C1 segment of cervical spinal cord (tissue), 14 donors: ENCODE measurements at places on chromosomes 2 and 18.

GRCh38 chr18:73462092-73462491 is 594.3 kb upstream of the NETO1 start:
- no peak for DNase-seq

- no peak for DNase-seq
These were observed 15.2 kb upstream of the CCDC74B start for GRCh38 chr2:130160131-130160530.

- DNase-seq: no peak
These were observed 80.0 kb upstream of the ZNF532 start for GRCh38 chr18:58784601-58785137.

GRCh38 chr18:36127836-36128529 is 1.2 kb downstream of the SLC39A6 start:
- DNase-seq: peak; percentile 30

- no peak for DNase-seq
These were observed 435.9 kb downstream of the TSN start for GRCh38 chr2:122191331-122191730.

DNA sequence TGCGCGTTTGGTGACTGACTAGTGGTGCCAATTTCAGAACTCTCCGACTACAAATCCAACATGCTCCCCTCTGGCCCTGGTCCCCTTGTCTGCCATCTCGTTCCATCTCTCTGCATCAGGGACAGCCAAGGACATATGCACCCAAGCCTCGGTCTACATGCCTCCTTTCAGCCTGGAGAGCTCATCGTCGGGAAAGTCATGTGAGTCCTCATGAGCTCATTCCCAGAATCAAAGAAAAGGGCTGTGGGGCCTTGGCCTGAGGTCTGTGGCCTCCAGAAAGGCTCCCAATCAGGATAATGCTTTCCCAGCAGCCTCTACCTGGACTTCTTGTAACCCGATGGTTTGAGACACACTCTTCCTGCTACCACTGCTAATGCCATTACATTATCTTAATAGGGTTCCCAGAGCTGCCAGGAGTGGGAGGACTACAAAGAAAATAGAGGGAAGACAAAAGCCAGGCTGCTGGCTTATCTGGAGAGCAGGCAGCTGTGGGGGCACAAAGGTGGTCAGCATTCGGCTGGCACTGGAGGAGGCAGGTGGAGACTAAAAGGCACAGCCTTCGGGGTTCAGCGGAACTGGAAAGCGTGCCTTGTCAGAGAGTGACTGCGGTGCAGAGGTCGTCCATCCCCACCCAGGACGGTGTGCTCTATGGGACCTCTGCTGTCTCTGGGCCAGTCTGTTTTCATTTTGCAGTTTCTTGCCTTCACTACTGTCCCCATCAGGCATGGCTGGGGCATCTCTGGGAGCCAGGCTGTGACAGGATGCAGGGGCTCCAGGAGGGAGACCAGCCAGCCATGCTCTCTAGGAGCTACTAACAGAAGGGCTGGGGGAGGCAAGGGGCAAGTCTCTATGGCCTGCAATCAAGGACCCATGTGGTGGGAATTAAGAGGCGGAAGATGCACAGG is 104.4 kb upstream of the SMAD2 start:
- no peak for DNase-seq

DNA sequence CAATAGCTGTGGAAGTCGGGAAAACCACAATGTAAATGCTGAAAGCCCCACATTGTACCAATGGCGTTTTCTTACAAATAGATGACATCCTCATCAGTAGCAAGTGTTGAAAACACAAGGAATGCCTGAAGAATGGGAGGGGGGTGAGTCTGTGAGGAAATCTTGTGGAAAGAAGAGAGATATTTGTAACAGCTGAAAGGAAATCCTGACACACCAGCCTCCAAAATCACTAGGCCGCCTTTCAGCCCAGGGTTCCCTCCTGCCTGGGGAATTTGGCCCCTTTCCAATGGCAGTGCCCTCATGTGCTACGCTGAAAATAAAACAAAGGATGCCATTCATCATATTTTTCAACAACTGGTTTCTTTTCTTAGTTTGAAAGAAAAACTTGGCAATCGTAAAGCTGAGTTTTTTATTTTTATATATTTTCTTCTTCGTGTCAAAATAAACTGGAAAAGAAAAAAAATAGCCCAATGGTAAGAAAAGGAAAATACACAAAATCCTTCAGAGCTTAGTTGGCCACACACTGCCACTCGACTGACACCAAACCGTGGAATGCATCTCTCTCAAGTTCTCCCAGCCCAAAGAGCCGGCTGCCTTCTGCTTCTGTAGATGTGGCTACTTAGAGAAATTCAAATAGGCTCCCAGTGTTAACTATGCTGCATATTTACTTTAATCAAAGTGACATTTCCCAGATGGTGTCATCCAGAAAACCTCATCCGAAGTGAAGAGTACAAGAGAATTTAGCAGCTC is 52.0 kb downstream of the FTCDNL1 start:
- peak; percentile 40 for DNase-seq
